Activated CD4-positive, alpha-beta T cell treated with anti-CD3 and anti-CD28 coated beads, Interleukin-2, amount 50 U/mL, for 48 hours (primary cell): ENCODE measurements at places on chromosomes 11 and 22.

DNA sequence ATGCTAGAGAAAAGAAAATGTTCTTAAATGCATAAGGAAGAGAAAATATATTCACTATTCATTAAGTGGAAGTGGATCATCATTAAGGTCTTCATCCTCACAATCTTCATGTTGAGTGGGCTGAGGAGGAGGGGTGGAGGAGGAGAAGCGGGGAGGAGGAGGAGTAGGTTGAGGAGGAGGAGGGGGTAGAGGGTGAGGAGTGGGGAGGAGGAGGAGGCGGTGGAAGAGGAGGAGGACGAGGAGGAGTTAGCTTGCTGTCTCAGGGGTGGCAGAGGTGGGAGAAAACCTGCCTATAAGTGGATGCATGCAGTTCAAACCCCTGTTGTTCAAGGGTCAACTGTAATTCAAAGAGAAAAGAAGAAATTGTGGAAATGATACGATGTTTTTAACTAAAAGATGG, 71.6 kb downstream of the MYEOV start:
- DNase-seq, result no peak

DNA sequence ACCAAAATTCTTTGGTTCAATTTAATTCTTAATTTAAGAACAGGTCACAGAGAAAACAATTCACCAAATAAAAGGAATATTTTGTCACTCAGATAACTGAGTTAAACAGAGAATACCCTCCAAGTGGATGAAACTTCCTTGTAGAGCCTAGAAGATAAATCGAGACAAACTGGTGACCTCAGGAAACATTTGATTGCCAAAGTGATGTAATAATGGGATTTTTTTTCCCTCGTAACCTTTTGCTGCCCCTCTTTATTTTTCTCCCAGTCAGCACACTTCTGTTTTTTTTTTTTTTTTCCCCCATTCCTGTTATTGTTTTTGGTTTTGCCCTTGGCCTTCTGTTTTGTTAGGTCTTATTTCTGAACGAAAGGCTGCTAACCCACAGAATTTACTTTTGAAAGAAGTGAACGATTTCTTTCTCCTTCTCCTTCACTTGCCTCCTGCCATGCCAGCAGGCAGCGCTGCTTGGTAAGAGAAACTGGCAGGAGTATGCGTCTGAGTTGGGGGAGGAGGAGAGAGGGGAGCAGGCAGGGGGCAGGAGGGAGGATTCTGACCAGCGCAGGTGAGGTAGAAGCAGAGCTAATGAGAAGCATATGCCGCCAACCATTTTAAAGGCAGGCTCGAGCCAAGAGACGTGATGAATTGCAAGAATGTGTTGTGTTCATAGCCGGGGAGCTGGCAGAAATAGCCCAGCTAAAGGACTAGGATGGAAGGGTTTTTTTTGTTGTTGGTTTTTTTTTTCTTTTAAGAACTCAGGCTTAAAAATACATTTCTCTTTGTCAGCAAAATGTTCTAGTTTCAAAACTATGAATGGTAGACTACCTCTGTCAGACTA, 121.9 kb upstream of the MTMR2 start:
- no peak for DNase-seq

GRCh38 chr22:29092243-29092642, 19.4 kb downstream of the KREMEN1 start:
- DNase-seq, result no peak

- DNase-seq, result no peak
These were observed 22.8 kb downstream of the OR52A5 start for GRCh38 chr11:5115339-5115738.

GRCh38 chr22:44890416-44891292, 119.2 kb downstream of the PHF21B start:
- no peak for DNase-seq
